ENCODE measurements at places on chromosomes 1 and 21. TPM values are rescaled to one million over a fixed set of nuclear protein-coding genes. Genes with fewer than 3 reads are reported as not detected.

- peak overlapping the region; percentile 94 for H3K27ac ChIP-seq
- H3K4me1 ChIP-seq: peaks cover 78% of the 10 kb centered on the region
- no peaks in the 10 kb centered on the region for H3K36me3 ChIP-seq
- H3K27me3 ChIP-seq: peaks cover 32% of the 10 kb centered on the region
- H3K4me3 ChIP-seq: no peak overlapping the region
These were observed 3.8 kb upstream of the GRHL3 start for GRCh38 chr1:24315391-24315790.

DNA sequence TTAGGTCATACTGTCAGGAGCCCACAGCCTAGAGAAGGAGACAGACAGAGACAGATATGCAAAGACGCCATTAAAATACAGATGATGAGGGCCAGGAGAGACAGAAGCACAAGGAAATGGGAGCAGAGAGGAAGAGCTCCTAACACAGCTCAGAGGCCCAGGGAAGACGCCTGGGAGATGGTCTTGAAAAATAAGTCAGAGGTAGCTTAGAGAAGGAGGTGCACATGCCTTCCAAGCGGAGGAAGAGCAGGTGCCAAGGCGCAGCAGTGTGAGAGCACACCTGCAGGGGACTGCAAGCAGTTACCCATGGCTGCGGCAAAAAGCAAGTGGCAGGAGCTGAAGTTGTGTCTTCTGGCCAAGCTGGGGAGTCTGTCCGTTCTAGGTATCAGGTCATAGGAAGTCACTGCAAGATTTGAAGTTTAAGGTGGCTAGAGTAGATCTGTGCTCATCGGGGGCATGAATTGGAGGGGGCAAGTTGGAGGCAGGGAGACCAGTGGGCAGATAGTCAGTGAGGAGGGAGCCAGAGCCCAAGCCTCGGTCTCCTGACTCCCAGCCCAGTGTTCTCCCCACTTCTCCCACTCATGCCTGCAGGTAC lies 1.3 kb upstream of the TRABD2B start:
- H3K27ac ChIP-seq: no peak overlapping the region
- no peak for DNase-seq
- no peak overlapping the region for H3K4me3 ChIP-seq
- H3K36me3 ChIP-seq: no peaks in the 10 kb centered on the region
- peaks cover 2% of the 10 kb centered on the region for H3K4me1 ChIP-seq

- H3K27me3 ChIP-seq: no peaks in the 10 kb centered on the region
- H3K4me3 ChIP-seq: no peak overlapping the region
- no peak for DNase-seq
- H3K36me3 ChIP-seq: no peaks in the 10 kb centered on the region
These were observed 346.9 kb upstream of the DAB1 start for GRCh38 chr1:57770772-57771171.

DNA sequence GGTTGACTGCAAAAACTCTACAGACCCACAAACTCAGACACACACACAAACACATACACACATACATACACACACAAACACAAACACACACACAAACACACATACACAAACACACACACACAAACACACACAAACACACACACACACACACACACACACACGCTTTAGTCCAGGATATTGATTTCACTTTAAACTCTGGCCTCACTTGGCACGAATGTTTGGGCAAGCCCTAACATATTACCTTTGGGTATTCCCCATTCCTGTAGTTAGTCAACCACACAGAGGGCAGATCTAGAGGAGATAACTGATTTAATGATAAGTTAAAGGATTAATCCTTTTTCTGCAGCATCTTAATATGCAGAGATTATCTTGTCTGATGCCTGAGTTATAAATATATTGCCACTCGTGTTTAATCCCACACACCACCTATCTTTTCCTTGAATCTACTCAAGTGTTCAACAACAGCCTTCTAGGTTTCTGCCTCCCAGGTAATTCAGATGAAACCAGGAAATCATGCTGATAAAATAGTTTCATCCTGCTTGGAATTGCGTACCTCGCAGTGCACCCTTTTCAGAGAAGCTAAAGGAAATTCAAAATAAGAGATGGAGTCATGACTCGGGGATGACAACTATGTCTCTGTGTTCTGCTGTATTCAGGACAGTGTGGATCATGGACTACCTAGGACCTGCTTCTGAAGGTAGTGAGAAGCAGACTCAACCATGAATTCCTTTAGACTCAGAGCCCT lies 14.5 kb upstream of the RUNX1 start:
- H3K4me3 ChIP-seq: no peak overlapping the region
- H3K4me1 ChIP-seq: no peaks in the 10 kb centered on the region
- H3K36me3 ChIP-seq: no peaks in the 10 kb centered on the region
- no peak for DNase-seq
- H3K27ac ChIP-seq: no peak overlapping the region
- H3K27me3 ChIP-seq: no peaks in the 10 kb centered on the region

GRCh38 chr1:76080552-76081079 lies 6.1 kb downstream of the ST6GALNAC3 start:
- no peak overlapping the region for H3K27ac ChIP-seq
- no peaks in the 10 kb centered on the region for H3K27me3 ChIP-seq
- no peaks in the 10 kb centered on the region for H3K4me1 ChIP-seq
- no peak overlapping the region for H3K4me3 ChIP-seq
- DNase-seq: no peak

GRCh38 chr1:159339536-159339935 lies 37.4 kb downstream of the FCER1A start:
- DNase-seq: no peak
- H3K27ac ChIP-seq: no peak overlapping the region
- H3K4me1 ChIP-seq: no peaks in the 10 kb centered on the region
- no peaks in the 10 kb centered on the region for H3K27me3 ChIP-seq
- no peaks in the 10 kb centered on the region for H3K36me3 ChIP-seq

DNA sequence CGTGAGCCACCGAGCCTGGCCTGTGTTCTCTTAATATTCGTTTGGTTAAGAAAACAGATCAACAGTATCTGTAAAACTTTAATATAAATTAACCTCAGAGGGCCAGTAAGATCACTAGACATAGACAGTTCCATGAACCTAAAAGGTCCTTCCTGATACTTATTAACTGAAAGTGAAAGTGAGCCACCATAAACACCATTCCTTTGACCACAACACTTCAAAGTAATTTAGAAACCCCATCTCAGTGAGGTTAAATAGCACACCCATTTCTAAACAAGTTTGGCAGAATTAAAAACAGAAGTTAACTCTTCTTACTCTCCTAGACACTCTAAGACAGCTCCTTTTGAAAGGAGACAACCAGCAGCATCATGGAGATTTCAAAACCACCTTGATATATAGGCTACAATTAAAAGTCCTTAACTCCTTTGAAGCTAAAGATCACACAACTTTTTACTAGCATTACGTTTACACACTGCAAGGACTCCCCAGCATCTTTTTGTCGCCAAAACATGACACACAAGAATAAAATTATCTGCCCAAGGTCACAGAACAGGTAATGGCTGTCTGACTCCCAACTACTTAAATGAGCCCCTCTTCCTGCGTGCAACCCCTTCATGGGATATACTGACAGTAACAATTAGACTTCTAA lies 2.2 kb downstream of the RNF19B start:
- H3K36me3 ChIP-seq: no peaks in the 10 kb centered on the region
- peaks cover 8% of the 10 kb centered on the region for H3K4me1 ChIP-seq
- no peaks in the 10 kb centered on the region for H3K27me3 ChIP-seq
- peak overlapping the region; percentile 86 for H3K4me3 ChIP-seq
- no peak for DNase-seq

DNA sequence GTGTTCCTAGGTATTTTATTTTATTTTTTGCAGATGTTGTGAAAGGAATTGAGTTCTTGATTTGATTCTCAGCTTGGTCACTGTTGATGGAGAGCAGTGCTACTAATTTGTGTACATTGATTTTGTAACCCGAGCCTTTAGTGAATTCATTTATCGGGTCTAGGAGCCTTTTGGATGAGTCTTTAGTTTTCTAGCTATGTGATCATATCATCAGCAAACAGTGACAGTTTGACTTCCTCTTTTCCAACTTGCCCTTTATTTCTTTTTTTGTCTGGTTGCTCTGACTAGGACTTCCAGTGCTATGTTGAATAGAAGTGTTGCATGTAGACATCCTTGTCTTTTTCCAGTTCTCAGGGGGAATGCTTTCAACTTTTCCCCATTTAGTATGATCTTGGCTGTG lies 138.9 kb downstream of the LHX8 start:
- H3K27me3 ChIP-seq: no peaks in the 10 kb centered on the region
- no peaks in the 10 kb centered on the region for H3K4me1 ChIP-seq
- H3K36me3 ChIP-seq: no peaks in the 10 kb centered on the region

DNA sequence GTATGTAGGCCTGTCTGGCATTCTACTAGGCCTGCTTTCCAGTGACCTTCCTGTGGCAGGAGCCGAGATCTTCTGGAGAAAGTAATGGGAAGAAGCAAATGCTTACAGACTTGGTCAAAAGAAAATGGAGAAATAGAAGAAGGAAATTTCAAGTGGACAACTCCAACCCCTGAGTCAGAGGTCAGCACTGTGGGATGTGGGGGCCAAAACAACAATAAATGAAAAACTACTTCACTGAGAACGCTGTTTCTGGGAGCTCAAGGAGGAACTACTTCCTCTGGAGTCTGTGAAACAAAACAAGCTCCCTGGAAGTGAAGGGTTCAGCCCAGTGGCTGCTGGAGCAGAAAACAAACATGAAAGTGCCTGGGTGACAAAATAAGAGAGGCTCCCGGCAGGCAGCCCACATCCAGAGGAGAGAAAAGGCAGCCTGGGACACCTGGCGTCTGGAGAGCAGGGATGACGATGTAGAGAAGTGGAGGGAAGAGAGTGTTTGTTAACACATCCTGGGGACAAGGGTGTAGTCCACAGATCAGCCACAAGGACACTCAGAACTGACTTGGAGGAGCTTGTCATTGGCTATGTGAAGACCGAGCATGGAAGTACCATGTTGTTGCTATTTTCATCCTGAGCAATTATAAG lies 355.2 kb downstream of the SMYD3 start:
- H3K27ac ChIP-seq: no peak overlapping the region
- H3K27me3 ChIP-seq: no peaks in the 10 kb centered on the region
- no peak for DNase-seq
- H3K4me1 ChIP-seq: peaks cover 6% of the 10 kb centered on the region
- no peaks in the 10 kb centered on the region for H3K36me3 ChIP-seq

- no peaks in the 10 kb centered on the region for H3K4me1 ChIP-seq
- no peak for DNase-seq
- H3K4me3 ChIP-seq: no peak overlapping the region
These were observed 21.0 kb downstream of the CLCA4 start for GRCh38 chr1:86567878-86568277.

DNA sequence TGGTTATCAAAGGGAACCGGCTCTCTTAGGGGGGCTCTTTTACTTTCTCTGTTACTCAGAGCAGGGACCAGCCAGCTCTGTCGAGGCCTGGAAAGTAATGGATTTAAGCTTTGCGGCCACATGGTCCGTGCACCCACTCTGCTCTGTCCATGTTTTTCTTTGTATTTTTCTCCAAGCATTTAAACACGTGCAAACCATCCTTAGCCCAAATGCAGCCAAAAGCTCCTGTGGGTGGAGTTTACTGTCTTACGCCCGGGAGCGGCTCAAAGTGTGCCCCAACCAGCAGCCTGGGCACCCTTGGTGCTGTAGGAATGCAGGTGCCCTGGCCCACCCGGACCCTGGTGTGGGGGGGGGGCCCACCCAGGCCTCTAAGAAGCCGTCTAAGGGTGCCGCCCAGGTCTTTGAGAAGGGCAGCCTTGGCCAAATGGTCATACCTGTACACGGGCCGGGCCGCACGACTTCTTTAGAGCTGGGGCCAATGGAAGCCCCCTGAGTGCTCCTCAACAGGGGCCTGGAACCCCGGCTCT lies 29.2 kb upstream of the POFUT2 start:
- H3K36me3 ChIP-seq: no peaks in the 10 kb centered on the region
- no peaks in the 10 kb centered on the region for H3K27me3 ChIP-seq
- no peaks in the 10 kb centered on the region for H3K4me1 ChIP-seq
- no peak overlapping the region for H3K4me3 ChIP-seq

GRCh38 chr1:30321246-30321910 lies 402.0 kb downstream of the MATN1 start:
- H3K4me3 ChIP-seq: no peak overlapping the region
- no peak for DNase-seq
- no peaks in the 10 kb centered on the region for H3K27me3 ChIP-seq
- H3K27ac ChIP-seq: no peak overlapping the region
- no peaks in the 10 kb centered on the region for H3K36me3 ChIP-seq

- H3K27me3 ChIP-seq: no peaks in the 10 kb centered on the region
- H3K4me3 ChIP-seq: no peak overlapping the region
- no peak for DNase-seq
- H3K36me3 ChIP-seq: peaks cover 3% of the 10 kb centered on the region
These were observed 83.4 kb upstream of the ACTL8 start for GRCh38 chr1:17671741-17672140.

DNA sequence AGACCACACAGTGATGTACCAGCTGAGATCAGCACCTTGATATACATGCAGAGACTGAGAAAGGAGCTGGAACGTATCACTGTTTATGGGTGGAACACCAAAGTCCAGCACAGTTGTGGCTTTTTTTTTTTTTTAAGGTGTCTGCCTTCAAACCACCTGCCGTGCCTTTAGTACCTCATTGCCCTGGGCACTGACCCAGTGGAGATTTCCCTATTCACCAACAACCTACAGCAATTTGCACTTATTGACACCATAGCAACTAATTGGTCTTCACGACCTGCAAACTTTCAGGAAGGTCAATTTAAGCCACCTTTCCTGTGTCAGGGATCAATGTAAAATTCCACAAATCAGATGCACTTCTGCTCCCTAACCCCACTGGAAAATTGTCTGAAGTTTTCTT lies 181.6 kb upstream of the ADGRL2 start:
- no peak for DNase-seq
- no peak overlapping the region for H3K27ac ChIP-seq
- H3K36me3 ChIP-seq: no peaks in the 10 kb centered on the region
- no peaks in the 10 kb centered on the region for H3K27me3 ChIP-seq
- no peaks in the 10 kb centered on the region for H3K4me1 ChIP-seq

- H3K27ac ChIP-seq: no peak overlapping the region
- no peak overlapping the region for H3K4me3 ChIP-seq
- DNase-seq: peak; percentile 4
- no peaks in the 10 kb centered on the region for H3K36me3 ChIP-seq
- H3K27me3 ChIP-seq: no peaks in the 10 kb centered on the region
These were observed 11.7 kb upstream of the HSD11B1 start for GRCh38 chr1:209692745-209693504.

DNA sequence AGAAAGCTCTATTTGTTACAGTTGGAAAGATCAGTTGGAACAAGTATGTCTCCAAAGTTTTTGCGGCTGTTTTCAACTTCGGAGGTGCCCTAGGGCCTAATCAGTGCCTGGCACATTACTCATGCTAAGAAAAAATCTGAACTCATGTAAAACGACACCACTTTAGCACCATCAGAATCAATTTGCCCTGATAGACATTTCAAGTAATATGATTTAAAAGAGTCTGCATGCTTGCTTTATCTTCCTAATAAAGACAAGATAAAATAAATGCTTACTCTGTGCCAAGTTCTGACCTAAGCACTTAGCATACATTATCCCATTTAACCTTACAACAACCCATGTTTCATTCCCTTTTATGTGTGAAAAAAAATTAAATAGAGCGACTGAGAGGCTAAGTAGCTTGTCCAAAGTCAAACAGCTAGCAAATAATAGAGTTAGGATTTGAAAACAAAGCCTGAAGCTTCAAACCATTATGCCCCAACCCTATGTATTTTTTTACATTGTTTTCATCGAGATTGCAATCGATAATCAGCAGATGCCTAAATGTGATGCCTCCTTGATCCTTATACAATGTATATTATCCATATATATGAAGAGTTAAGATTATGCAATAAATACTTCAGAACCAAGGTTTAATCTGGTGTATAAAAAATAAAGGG lies 91.3 kb downstream of the DENND1B start:
- H3K27me3 ChIP-seq: no peaks in the 10 kb centered on the region
- no peak overlapping the region for H3K27ac ChIP-seq
- no peak for DNase-seq

PHC2 gene
- 63.9 TPM for total RNA-seq

RASSF5 gene
- 34.7 TPM for total RNA-seq

SCMH1 gene
- 4.4 TPM for total RNA-seq

TFF2 gene
- total RNA-seq: not detected

Measured in esophagus squamous epithelium (tissue), 5 donors.